ENCODE measurements at places on chromosomes 11 and 22.

- DNase-seq, result peak; percentile 14
Measured at GRCh38 chr11:132588366-132588765, 943.9 kb downstream of the OPCML start.

- DNase-seq, result no peak
Measured at GRCh38 chr11:116689413-116690127, 83.2 kb downstream of the BUD13 start.

DNA sequence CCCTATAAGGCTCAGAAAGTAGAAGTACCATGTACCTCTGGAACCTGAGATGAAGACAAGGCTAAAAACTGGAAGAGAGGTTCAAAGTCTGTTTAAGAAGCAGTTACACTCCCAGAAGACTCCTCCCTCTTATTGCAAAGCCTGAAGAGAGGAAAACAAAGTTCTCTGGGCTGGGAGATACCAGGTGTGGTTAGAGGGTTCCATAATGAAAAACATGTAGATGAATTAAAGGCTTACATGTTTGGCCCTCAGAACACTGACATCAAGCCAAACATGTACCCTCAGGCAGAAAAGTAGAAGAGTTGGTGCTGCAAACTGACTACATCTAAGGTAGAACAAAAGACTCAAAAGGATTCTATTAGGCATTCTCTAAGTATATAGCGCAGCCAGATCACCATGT, 205.3 kb downstream of the TTC28 start:
- no peak for DNase-seq

GRCh38 chr11:2585566-2586086, 114.2 kb downstream of the KCNQ1OT1 start:
- DNase-seq, result no peak

DNA sequence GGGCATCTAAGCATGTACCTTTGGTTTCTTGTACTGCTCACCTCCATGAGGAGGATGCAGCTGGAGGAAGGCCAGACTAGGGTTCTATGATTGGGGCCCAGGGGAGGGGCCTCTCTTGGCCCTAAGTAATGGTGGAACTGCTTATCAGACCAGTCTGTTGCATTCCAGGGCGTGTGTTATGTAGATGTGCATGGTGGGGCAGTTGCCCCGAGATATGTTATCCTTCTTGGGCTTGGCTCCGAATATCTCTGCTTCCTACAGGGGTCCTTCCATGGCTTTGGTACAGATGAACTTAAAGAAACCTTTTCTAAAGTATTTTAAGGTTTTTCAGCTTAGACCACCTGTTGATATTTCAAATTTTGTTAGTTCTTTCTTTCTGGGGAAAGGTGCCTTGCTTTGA, 126.0 kb downstream of the SWAP70 start:
- no peak for DNase-seq

DNA sequence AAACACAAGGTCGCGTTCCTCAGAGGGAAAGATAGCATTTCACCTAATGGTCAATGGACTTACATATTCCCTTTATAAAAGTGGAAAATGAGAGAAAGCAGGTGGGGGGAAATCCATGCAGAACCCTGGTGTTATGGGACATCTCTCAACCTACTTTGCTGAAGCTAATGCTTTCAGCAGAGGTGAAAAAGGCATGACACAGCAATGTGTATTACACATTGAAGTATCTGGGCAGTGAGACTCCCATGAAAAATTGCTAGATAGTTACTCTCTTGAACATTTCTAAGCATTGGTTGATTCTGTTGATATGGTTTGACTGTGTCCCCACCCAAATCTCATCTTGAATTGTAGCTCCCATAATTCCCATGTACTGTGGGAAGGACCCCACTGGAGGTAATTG, 60.0 kb upstream of the PICALM start:
- DNase-seq, result no peak

- no peak for DNase-seq
Measured at GRCh38 chr22:37758694-37759093, 49.0 kb upstream of the GCAT start.
